Retina (tissue), 1 donor: ENCODE measurements at places on chromosomes 6 and 20.
A peak's percentile ranks its signal among the peaks of the same experiment; 100 is the strongest.

DNA sequence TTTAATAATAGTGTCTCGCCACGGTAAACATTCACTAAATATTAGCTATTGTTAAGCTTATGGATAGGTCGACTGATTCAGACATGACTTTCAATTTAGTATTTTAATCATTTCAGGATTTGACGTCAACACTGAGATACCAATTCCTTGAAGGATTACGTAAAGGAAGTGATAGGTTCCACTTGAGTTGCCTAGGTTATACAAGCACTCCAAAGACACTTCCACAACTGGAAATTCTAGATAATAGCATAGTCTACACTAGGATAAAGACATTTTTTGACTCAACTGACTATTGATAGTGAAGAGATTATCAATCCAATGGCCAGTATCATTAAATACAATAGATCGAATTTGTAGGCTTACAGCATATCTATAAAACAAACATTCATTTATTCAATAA, 63.9 kb upstream of the NHSL1 start:
- no peak for DNase-seq

DNA sequence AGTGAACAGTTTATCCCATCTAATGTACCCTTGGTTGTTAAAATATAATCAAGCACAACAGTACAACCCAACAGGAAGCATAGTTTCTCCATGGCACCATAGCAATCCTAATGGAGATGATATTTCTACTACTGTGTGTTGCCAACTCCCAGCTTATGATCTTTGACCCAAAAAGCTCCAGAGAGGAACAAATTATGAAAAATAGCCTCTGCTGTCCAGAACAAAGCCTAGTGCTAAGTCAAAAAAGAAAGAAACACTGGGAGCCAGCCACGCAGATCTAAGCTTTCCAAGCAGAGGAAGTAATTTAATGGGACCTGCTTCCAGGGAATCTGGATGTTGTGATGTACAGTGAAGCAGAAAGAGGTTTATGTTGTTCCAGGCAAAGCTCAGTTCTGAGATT, 52.2 kb upstream of the TASP1 start:
- no peak for DNase-seq

DNA sequence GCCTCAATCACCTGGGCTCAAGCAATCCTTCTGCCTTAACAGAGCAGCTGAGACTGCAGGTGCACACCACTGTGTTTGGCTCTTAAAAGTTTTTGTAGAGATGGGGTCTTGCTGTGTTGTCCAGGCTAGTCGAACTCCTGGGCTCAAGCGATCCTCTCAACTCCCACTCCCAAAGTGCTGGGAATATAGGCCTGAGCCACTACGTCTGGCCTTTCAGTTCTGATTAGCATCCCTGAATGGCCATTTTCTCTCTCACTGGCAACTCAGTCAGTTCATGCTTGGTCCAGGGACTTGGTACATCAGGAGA, 28.5 kb downstream of the DNMT3B start:
- no peak for DNase-seq

DNA sequence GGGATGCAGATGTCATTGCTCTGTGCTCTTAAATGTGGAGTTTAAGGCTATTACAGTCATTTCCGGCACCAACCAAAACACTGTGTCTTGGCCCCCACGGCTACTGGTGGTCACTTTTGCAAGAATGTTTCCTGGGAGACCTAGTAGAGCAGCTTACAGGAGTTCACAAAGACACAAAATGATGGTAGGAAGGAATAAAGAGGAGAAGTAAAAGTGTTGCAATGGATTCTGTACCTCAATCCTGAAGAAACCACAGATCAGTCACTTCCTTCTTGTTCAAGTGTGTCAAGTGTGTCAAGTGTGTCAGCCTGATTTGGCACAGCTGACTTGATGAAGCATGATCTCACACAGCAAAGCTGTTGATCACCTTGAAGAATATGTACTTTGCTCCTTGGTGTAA, 344.0 kb downstream of the PLCB1 start:
- DNase-seq: peak; percentile 37

DNA sequence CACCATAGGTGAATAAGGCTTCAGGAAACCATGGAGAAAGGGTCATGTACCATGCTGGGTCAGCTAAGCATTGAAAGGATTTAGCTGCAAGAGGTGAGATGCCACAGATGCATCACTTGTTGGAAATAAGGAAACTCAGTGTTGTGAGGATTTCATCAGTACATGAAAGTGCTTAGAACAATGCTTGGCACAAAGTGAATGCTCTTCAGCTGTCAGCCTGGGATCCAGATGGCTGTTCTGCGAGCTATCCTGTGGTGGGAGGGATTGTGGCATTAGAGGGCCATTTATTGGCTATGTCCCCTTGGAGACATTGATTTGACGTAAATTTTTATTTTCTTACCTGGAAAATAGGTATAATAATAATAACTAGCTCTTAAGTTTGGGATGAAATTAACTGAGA, 53.0 kb downstream of the ELOVL2 start:
- no peak for DNase-seq

GRCh38 chr6:134145786-134146185, 93.4 kb upstream of the SLC2A12 start:
- DNase-seq: no peak

GRCh38 chr20:63810730-63811490, 20.2 kb downstream of the ZBTB46 start:
- no peak for DNase-seq

DNA sequence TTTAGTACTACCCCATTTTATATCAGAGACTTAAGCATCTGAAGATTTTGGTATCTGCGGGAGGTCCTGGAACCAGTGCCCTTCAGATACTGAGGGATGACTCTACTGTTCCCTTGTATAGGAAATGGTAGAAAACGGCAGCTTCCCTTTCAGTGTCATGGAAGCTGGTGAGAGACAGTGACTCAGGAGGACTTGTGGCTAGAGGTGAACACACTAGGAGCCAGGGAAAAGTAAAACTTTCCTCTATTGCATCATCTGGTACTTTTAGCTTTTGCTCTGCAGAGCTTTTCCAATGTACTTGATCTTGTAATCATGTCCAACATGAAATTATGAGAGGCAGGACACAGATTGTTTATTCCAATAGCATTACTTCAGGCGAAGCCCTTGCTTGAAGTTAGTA, 45.0 kb downstream of the RNF144B start:
- DNase-seq: no peak

DNA sequence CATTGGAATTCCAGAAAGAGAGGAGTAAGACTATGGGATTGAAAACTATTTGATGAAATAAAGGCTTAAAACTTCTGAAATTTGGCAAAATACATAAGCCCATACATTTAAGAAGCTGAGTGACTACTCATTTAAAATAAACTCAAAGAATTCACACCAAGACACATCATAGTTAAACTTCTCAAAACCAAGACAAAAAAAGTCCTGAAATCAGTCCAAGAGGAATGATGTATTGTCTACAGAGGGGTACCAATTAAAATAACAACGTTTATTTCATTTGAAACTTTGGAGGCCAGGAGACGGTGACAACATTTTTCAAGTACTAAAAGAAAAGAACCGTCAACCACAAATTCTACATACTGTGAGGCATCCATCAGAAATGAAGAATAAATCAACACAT, 841.4 kb upstream of the MAP3K7 start:
- DNase-seq: no peak

DNA sequence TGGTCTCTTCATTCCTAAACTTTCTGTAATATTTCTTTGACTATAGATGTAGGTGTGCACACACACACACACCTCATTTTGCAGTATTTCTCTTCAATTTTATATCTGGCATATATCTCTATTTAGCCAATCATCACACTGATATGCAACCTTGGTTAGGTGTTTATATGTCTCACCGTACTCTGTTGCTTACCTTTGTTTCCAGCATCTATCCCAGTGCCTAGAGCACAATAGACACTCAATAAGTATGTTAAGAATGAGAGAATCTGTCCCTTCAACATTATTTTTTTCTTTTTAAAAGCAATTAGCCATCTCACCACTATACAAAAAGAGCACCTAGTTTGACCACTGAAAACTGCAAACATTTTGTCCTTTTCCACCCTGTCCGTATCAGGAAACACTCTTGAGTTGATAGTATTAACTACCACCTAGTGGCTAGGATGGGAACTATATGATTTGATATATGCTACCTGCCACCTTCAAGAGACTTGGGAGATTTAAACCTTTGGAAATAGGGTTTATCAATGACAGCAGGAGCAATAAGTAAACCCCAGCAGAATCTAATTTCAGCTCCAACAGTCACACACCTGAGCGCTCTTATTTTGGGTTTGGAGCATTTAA, 48.7 kb upstream of the RSPO3 start:
- no peak for DNase-seq

- DNase-seq: no peak
Measured at GRCh38 chr20:63963348-63963741, 6.4 kb downstream of the ZNF512B start.

- DNase-seq: no peak
Measured at GRCh38 chr6:139376017-139376330, 1.5 kb upstream of the CITED2 start.

DNA sequence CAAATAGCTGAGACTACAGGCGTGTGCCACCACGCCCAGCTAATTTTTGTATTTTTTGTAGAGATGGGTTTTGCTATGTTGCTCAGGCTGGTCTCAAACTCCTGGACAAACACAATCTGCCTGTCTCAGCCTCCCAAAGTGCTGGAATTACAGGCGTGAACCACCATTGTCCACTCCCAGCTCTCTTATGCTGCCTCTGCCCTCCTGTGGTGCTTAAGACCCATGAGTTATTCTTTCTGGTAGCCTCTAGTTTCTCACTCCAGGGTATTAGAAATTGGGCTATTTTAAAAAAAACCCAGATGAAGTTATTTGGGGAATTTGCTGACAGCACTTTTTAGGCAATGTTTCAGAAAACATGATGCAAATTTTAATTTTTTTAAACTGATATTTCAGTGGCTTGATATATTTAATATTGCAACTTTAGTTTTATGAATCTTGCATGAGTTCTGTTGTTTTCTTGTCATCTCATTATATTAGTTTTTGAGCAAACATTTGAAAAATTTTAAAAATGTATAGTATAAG, 114.0 kb upstream of the FOXO3 start:
- DNase-seq: no peak

DNA sequence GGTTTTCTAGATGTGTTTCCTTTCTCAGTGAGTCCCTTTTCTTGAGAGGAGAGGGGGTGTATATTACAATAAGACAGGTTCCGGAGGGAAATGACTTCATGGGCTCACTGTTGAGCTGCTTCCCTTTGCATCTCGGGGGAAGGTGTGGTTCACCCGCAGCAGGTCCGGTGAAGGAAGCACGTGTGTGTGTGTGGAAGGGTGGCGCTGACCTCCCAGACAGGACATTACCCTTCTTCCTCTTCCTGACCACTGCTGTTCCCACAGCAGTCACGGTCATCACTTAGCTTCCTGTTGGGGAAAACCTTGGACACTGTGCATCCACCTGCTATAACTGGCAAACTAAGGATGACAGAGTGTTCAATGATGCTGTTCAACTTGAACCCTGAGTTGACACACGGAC, 83.6 kb downstream of the PLEKHG1 start:
- no peak for DNase-seq

- no peak for DNase-seq
Measured at GRCh38 chr6:159064477-159064876, 19.7 kb upstream of the TAGAP start.

DNA sequence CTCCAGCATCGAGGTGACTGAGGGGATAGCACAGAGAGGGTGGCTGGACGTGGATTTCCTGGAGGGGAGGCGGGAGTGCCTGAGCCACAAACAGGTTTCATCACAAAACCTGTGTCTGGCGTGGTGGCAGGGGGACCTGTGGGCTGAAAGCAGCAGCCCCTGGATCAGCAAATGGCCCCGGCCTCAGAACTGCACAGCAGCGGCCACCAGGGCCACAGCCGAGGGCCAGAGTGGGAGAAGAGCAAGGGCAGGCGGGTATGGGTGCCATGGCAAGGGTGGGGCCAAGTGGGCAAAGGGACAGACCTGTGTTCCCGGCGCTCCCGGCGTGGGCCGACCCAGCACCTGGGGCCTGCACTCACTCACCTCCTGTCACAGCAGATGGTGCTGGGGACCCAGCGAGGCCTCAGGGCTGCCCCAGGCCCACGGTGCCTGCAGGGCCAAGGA, 19.0 kb downstream of the NTSR1 start:
- no peak for DNase-seq

DNA sequence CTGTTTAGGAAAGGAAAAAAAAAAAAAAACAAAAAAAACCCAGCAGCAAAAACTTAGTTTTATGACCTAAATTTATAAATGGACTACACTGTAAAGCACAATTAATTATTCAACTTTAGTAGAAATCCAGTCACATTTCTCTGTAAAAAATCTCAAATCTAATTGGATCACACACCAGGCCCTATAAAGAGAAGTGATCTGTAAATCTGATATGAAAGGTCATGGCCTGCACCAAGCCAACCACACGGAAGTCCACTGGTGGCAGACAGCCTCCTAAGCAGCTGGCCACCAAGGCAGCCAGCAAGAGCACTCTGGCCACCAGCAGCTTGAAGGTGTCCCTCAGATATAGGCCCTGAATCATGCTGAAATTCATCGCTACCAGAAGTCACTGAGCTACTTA, 131.6 kb downstream of the HFE start:
- no peak for DNase-seq

DNA sequence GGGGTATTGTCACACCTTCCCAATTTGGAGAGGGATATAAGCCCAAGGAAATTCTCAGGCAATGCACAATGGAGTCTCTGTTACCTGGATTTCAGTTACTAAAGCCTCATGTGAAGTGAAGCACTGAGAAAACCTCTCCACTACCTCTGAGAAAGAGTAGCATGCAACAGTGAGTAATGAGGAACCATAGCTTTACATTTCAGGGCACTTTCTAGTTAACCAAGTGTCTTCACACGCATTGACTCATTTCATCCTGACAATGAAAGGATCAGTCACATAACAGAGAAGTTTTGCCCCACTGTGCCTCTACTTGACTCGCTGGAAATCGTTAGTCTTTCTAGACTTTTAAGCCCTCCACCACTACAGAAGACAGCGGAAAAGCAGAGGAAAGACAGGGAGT, 86.2 kb upstream of the ARID1B start:
- DNase-seq: no peak

GRCh38 chr6:15628499-15629131, 34.2 kb downstream of the DTNBP1 start:
- no peak for DNase-seq

DNA sequence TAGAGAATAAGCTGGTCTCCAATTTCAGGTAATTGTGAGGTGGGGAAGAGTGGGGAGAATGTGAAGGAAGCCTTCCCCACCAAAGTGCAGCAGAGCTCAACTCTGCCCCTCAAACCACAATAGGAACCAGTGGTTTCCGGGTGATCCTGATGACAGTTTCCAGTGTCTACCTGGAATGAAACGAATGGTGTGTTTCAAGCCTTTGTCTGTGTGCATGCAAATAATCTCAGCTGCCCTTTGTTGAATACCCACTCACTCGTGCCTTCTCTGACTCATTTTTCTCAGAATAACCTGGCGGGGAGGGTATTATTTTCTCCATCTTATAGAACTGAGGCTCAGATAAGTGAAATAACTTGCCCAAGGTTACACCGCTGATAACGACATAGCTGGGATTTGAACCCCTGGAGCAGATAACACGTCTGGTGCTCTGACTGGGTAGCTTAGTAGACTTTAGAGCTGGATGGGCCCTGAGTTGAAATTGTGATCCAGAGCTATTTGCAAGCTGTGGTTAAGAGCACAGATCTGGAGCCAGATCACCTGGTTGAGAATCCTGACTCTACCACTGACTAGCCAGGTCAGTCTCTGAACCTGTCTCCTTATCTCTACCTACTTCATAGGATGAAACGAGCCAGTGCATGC, 85.1 kb downstream of the EYA2 start:
- DNase-seq: no peak

- DNase-seq: no peak
Measured at GRCh38 chr6:169638915-169639314, 62.9 kb downstream of the WDR27 start.
